Naive thymus-derived CD4-positive, alpha-beta T cell (primary cell): ENCODE measurements at places on chromosomes 3 and 15. TPM values are rescaled to one million over a fixed set of nuclear protein-coding genes. Genes with fewer than 3 reads are reported as not detected.

Gene KLHL40
- not detected for total RNA-seq

- no peak overlapping the region for H3K4me3 ChIP-seq
- H3K27me3 ChIP-seq = no peaks in the 10 kb centered on the region
- DNase-seq = no peak
- H3K27ac ChIP-seq = no peak overlapping the region
- no peaks in the 10 kb centered on the region for H3K36me3 ChIP-seq
Observed at GRCh38 chr3:117587416-117587815, 877.8 kb downstream of the TUSC7 start.

- DNase-seq = no peak
- H3K27ac ChIP-seq = peak overlapping the region; percentile 19
- H3K27me3 ChIP-seq = no peaks in the 10 kb centered on the region
- peaks cover 34% of the 10 kb centered on the region for H3K36me3 ChIP-seq
- no peak overlapping the region for H3K4me3 ChIP-seq
Observed at GRCh38 chr3:47035645-47036044, 56.2 kb downstream of the NBEAL2 start.

- no peaks in the 10 kb centered on the region for H3K36me3 ChIP-seq
- no peak for DNase-seq
- H3K27me3 ChIP-seq = no peaks in the 10 kb centered on the region
- H3K4me1 ChIP-seq = no peaks in the 10 kb centered on the region
- no peak overlapping the region for H3K4me3 ChIP-seq
Observed at GRCh38 chr15:69154078-69154477, 6.4 kb upstream of the GLCE start.
